HCEC 1CT (cell line): ENCODE measurements at places on chromosomes 16 and 17.

DNA sequence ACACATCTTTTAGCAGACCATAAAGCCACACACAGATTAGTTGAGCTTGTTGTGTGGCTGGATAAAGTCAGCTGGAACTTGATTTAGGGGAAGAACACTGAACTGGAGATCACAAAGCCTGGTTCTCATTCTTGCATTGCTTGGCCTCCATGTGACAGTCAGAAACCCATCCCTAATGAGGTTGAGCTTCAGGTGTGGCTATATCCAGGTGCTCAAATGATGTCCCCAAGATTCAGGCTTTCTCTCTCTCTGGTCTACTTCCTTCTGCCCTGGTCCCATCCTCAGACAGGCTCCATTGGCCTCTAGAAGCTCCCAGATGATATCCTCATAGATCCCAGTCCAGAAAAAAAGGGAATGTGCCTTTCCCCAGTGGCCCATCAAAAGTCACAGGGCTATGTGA, 9.6 kb upstream of the BRD7 start:
- no peak for DNase-seq

DNA sequence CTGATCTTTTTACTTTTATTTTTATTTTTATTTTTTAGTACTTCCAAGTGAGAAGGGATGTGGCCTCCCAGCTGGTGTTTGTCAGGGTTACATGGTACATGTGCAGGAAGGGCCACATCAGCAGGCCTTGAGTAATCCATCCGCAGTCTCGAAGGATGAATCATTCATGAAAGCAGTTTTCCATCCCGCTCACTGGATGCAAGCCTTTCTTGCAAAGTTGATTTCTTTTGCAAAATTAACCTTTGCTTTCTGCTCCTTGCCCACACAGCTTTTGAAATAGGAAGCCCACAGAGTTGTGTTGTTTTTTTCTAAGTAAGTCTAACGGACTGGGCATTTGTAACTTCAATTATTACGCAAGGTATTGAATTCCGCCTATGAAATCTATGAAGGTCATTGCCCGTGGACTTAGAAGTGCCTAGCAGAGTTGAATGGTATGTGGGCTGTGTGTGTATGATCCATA, 157.4 kb downstream of the PRKCA start:
- DNase-seq = peak; percentile 99

DNA sequence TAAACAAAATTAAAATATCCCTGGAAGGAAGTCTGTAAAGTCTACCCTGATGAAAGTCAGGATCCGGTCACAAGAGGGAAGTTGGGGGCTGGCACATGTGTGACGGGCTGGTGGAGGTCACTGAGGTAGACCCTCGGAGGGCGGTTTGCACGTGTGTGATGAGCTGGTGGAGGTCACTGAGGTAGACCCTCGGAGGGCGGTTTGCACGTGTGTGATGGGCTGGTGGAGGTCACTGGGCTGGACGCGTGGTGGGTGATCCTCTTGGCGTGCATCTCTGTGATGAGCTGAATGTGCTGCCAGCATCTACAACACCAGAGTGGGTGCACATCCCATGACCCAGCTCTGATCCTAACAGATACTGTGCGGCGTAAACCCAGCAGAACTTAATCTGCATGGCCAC, 43.7 kb upstream of the METRNL start:
- DNase-seq = no peak

- no peak for DNase-seq
Observed at GRCh38 chr17:61729690-61730268, 133.5 kb downstream of the BRIP1 start.

DNA sequence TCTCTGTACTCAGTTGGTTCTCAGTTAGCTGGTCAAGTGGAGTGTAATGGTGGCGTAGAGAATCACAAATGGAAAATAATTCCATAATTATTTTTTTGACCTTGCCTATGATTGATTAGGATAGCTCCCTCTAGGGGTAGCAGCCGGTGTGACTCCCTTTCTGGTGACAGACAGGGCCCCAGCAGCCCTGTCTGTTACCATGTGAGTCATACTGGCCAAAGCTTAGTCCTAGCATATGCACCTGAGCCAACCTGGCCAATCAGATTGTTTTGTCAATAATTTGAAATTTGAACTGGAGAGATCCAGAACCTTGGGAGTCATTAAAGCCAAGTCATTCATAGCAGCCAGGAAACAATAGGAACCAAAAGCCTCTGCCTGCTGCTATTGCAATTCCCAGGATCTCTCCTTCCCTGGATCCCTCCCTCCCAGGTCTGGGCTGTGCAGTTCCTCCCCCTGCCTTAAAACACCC, 5.6 kb downstream of the PNPO start:
- peak; percentile 79 for DNase-seq

DNA sequence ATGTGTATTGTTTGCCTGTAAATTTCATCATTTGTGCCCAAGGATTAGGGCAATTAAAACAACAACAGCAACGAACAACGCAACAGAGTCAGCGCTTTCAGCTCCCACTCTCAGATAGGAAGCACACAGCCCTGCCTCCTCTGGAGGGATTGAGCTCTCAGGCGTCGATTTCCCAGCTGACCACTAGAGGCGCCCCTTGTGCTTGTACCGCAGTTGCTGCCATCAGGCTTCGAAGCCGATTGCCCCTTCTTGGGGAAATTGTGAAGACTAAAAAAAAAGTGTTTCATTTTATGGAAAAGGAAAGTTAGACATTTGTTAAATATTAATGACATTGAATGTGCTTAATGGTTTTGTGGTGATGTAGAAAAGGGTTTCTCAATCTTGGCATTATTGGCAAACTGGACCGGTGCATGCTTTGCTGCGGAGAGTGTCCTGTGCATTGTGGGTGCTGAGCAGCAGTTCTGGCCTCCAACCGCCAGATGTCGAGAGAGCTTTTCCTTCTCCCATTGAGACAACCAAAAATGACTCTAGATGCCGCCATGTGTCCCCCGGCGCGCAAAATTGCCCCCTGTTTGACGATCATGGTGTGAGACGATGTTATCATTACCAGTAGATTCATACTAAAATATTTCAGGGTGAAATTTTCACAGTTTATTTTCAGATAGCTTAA, 650.4 kb upstream of the RBFOX1 start:
- DNase-seq = no peak

DNA sequence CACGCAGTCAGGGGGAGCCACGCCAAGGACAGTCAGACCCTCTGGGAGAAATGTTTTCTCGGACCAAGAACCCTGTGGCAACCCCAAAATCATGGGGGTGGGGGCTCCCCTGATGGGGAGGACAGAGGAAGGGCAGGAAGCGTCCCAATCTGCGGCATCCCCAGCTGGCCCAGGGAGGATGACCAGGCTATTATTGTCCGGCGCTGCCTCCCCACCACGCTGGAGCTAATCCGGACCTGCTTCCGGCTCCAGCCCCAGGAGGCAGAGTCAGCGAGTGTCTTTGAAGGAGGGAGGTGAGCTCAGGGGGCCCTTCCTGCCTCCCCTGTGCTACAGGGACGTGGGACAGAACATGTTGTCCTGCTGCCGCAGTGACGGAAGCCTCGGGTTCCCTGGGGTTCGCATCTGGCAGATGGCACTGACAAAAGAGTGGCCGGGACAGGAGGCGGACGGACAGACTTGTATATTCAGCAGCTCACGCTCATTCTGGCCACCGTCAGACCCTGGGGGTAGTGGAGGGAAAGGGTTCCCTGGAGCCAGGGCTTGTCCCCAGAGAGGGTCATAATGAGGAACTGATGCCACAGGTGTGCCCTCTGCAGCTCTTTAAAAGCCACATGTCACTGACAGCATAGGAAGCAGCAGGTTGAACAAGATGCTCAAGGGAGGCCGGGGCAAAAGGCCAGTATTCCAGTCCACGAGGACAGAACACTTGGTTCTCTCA, 54.3 kb upstream of the CDC42EP4 start:
- DNase-seq = no peak

DNA sequence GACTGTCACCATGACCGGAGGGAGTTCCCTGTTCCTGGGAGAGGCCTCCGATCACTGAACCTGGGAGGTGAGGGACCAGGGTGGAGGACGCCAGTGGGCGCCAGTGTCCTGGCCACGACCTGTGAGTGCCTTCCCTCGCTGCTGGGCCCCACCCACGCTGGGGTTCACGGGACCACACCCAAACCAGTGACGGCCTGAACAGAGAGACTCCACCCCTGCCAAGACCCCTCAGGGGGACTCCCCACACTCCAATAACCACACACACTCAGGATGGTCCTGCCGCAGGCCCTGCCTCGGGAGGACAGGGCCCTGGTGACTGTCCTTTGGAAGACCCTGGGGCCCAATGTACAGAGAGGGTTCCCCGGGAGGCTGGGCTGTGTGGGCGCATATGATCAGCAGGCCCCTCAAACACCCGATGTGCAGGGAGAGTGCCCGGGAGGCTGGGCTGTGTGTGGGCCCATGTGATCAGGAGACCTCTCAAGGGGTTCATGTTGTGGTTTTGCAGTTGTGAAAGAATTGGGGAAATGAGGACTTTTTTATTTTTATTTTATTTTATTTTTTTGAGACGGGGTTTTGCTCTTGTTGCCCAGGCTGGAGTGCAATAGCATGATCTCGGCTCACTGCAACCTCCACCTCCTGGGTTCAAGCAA, 26.6 kb downstream of the TPSD1 start:
- DNase-seq = no peak

GRCh38 chr17:56536766-56537165, 56.7 kb upstream of the NOG start:
- DNase-seq = no peak

GRCh38 chr17:64978138-64978537, 58.9 kb upstream of the LRRC37A3 start:
- no peak for DNase-seq

- no peak for DNase-seq
Observed at GRCh38 chr16:57167538-57167937, 18.3 kb downstream of the PSME3IP1 start.

DNA sequence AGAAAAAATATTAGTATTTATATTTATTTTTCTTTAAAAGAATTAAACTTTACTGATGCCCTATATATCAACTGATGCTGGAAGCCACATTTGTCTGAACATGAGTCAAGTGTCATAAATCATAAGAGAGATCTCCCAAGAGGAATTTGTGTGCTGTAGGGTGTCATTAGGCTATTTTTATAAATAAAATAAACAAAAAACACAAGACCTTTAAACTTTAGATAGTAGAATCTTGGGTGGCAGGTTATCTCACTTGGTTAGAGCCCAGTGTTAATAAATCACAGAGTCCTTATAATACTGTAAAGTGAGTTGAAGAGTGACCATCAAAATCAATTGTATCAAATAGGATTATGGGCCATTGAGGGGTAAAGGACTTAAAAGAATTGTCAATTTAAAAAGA, 21.3 kb upstream of the CPD start:
- no peak for DNase-seq

DNA sequence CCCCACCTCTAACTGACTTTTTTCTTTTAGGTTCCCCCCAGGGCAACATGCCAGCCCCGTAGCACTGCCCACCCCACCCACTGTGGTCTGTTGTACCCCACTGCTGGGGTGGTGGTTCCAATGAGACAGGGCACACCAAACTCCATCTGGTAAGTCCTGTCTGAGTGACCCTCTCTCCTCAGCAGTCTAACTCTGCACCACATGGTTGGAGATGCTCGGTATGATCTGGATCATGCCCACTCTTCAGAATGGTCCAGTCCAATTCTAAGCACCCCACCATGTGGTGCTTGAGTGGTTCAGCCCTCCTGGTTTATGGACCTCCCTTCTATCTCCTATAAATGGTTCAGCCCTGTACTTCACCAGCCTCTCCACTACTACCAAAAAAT, 5.9 kb downstream of the KDM6B start:
- peak; percentile 52 for DNase-seq

DNA sequence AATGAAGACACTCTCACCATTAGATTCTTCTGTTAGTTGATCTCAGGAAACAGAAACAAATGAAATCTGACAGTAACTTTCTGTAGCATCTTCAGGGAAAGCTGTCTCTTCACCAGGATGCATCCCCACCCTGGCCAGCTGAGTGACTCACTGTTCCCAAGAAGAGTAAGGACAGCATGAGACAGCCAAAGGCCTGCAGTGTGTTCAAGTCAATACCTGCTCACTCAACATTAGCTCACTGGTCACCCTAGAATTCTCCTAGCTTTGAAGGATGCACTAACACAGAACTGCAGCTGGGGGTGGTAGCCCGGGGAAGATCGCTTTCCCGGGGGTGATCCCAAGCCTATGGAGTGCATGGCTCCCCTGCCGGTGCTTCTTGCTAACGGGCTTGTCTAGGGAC, 28.2 kb upstream of the CLEC18B start:
- peak; percentile 76 for DNase-seq

DNA sequence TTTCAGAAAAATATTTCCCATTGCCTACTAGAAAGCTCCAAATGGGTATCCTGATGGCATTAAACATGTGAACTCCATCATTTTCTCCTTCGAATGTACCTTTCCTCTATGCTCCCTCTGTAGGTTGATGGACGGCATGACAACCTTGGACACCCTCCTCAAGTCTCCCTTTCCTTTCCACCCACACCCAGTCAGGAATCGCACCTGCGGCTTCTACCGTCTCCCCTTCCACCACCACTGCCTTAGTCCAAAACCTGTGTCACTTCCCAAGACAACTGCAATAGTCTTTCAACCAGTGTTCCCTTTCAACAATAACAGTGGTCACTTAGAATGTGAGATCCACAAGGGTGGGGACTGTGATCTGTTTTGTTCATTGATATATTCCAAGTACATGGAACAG, 233.1 kb upstream of the AXIN2 start:
- DNase-seq = peak; percentile 28

GRCh38 chr17:48551596-48552465, 6.9 kb upstream of the HOXB2 start:
- DNase-seq = no peak

DNA sequence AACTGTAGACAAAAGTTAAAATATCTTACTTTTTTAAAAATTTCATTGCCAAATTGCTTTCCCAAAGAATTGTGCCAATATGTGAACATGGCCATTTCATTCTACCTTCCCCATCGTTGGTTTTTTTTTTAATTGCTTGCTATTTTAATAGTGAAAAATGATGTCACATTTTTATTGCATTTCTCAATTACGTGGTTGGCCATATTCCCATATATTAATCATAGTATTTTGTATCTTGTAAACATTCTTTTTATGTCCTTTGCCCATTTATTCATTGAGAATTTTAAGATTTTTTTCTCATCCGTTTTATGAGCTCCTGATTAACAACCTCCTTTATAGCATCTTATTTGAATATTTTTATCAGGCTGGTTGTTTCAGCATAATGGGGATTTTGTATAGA, 7.2 kb downstream of the OMG start:
- peak; percentile 60 for DNase-seq

- no peak for DNase-seq
Observed at GRCh38 chr16:56551796-56552738, 12.8 kb upstream of the MT4 start.

DNA sequence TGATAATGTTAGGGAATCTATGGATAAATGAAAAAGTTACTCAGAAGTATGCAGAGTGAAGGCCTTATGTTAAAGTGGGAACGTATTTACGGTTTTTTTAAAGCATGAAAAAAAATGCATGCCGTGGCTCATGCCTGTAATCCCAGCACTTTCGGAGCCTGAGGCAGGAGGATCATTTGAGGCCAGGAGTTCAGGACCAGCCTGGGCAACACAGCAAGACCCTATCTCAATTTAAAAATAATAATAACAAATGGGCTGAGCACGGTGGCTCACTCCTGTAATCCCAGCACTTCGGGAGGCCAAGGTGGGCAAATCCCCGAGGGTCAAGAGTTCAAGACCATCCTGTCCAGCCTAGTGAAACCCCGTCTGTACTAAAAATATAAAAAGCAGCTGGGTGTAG, 6.0 kb downstream of the POLR2A start:
- DNase-seq = no peak

GRCh38 chr17:1074886-1075605, 78.1 kb downstream of the TIMM22 start:
- no peak for DNase-seq
